ENCODE measurements at places on chromosomes 2 and 18.

DNA sequence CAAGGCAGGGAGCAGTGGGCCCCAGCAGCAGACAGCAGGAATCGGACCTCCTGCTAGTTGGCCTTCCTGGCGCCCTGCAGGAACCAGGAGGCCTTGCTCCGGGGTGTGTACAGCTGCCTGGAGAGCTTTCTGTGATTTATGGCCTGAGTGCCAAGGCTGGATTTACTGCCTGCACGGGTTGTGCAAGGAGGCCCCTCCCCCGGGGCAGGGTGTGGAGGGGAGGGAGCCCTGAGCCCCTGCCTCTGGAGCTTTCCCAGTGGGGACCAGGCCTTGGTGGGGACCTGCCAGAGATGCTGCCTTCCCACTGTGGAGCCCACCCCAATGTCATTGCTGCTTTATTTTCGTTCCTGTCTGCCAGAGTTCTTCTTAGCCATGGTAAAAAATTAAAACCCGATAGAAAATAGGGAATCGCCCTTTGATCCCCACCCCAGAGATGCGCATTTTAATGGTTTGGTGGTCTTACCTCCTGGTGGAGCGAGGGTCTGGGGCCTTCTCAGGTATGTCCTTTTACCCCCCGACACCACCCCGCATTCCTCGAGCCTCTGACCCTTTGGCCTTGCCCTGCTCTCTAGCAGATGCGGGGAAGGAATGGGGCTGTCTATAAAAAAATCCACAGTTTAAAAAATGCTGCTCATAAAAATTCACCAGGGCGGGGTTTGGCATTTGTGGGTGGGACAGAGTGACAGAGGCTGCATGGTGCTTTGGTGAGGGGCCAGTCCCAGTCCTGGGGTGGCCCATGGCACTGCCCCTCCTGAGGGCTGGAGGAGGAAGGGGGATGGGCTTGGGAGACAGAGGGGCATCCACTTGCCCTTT, 6.9 kb upstream of the RALB start:
- DNase-seq, result peak; percentile 46

- DNase-seq, result no peak
Measured at GRCh38 chr2:138777996-138778395, 2.2 kb downstream of the NXPH2 start.

- DNase-seq, result no peak
Measured at GRCh38 chr2:29047083-29047845, 27.1 kb downstream of the PCARE start.

DNA sequence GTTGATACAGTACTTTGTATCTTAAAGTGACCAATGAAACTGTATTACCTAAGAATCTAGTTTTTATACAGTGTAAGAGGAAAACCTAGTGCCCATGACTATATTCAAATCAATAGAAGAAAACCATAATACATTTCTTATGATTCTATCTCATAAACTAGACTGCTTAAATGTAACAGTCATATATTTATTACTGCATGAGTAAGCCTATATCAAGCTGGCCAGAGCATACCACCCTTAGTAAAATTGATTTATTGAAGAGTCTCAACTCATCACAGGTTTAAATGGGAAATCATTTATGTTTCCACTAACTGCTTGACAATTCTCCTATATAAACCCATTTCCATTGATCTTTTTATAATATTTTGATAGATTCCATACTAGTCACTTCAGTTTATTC, 1059.2 kb upstream of the LRRTM1 start:
- no peak for DNase-seq

GRCh38 chr18:31546476-31546875, 45.2 kb upstream of the TTR start:
- no peak for DNase-seq

DNA sequence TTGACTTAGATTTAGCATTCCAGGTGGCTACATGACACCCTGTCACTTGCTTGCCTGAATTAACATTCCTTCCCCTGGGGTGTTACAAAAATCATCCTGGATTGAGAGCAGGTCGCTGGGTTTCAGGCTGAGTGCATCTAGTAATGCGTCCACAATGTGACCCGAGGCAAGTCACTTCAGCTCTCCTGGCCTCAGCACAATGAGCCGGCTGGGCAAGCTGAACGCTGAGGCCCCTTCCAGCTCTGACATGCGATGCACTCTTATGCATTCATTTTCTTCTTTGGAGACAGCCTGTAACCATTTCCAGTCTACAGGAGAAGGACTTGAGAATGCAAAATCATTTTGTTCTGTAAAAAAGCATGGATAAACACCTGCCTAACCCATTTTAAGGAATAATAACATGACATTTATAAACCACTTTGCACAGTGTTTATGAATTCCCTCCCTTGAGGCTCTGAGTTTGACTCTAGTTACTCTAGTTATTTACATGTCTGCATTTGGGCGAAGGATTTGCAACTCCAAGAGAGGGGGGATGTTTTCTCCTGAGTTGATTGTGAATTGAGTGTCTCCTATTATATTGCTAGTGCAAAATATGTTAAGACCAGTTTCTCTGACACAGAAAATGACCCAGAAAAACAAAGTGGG, 63.0 kb upstream of the CPO start:
- DNase-seq, result no peak

- DNase-seq, result no peak
Measured at GRCh38 chr2:205543937-205544702, 138.2 kb upstream of the NRP2 start.

GRCh38 chr2:5686068-5686467, 6.1 kb upstream of the SOX11 start:
- DNase-seq, result no peak

- no peak for DNase-seq
Measured at GRCh38 chr18:56269958-56270357, 368.4 kb downstream of the TXNL1 start.

GRCh38 chr2:72148003-72148836, 558 bp upstream of the CYP26B1 start:
- DNase-seq, result no peak

DNA sequence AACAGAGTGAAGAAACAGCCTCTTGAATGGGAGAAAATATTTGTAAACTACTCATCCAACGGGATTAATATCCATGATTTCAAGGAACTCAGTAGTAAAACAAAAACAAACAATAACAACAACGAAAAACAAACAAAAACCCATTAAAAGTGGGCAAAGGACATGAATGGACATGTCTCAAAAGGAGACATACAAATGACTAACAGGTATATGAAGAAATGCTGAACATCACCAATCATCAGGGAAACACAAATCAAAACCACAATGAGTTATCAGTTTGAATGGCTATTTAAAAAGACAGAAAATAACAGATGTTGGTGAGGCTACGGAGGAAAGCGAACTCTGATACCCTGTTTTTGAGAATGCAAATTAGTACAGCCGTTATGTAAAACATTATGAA, 224.8 kb upstream of the NRXN1 start:
- no peak for DNase-seq

- DNase-seq, result no peak
Measured at GRCh38 chr2:74199871-74200305, 1.5 kb downstream of the MTHFD2 start.

DNA sequence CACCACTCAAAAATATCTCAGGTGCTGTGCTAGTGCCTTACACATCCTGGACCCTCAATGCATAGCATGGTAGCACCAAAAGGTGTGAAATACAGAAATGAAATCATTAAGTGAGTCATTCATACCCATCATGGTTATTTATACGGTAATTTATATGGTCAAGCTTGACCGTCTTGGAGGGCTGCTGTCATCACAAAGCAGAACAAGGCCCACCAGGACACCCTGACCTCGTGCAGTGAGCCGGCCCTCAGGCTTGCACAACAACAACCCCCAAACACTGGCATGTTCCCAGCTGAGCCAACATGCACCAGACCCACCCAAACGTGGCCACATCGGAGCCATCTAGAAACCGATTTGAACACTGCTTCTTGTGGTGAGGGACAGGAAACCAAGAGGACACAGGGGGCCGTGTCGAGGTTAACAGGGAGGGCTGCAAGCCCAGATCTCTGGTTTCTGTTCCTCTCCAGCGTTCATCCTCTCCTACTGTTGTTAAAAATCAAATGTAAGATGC, 378.5 kb upstream of the ID2 start:
- no peak for DNase-seq

DNA sequence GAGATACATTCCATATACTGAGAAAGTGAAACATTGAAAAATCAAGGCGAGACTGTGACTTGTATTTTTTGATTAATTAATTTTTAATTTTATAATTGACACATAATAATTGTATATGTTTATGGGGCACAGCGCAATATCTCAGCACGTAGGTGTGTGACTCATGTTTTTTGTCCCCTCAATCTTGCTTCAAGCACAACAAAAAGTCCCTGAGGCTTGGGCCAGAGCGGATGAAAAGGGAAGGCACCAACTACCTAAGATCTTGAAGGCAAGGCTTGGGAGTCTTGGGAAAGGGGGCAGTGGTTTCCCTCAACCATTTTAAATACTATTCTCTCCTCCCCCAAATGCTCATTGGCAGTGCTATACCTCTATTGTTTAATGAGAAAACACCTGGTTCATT, 9.9 kb downstream of the SGPP2 start:
- DNase-seq, result no peak

DNA sequence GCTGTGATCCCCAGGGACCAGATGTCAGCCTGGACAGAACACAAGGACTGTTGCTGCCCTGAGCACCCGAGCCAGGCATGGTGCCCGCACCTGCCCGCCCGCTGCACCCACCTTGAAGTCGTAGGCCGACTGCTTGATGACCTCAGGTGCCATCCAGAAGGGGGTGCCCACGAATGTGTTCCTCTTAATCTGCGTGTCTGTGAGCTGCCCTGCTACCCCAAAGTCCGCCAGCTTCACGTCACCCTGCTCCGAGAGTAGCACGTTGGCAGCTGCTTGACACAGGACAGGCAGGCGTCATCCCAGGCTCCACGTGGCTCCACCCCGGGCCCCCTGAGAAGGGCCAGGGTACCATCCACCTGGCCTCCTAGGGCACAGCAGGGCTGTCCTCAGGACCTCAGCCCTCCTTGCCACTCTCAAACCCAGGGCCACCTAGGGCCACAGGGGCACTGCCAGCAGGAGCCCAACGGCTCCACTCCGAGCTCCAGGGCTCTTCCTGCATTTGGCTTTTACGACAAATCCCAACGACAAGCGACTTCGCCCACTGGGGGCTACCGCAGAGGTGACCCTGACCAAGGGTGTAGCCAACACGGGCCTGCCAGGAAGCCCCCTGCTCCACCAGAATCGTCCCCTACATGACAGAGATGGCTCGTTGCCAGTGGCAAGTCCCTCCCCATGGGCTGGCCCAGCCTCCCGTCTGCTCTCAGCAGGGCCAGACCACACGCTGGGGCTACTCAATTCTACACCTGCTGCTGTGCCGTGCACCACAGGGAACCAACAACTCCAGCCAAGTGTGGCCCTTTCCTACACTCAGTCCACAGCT, 9.0 kb downstream of the STK25 start:
- peak; percentile 32 for DNase-seq

GRCh38 chr2:42246562-42246961, 77.4 kb downstream of the EML4 start:
- DNase-seq, result no peak

GRCh38 chr2:121182520-121182919, 102.5 kb downstream of the TFCP2L1 start:
- DNase-seq, result no peak

- no peak for DNase-seq
Measured at GRCh38 chr18:11733031-11733430, 44.0 kb downstream of the GNAL start.

DNA sequence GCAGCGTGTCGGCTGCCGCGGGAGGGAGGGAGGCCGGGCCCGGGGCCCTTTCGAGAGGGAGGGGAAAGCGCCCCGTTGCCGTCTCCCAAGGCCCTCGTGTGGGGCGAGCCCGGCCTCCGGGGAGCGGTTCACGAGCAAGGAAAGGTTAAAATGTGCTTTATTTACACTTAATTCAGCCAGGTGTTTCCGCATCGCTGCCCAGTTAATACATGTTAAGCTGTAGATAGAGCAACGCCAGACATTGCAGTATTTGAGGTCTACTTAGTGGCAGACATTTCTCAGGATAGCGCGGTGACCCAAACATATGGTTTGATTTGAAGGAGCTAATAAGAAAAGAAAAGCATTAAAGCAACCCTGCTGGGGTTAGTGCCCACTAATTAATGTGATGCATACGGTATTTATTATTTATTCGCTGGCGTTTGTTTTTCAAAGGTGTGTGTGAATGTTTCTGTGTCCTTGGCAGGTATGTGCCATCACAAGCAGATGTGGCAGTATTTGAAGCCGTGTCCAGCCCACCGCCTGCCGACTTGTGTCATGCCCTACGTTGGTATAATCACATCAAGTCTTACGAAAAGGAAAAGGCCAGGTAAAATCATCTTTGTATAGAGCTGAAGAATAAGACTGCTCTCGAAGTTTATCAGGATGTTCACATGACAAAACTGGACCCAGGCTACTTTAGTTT, 571 bp downstream of the EEF1B2 start:
- no peak for DNase-seq

DNA sequence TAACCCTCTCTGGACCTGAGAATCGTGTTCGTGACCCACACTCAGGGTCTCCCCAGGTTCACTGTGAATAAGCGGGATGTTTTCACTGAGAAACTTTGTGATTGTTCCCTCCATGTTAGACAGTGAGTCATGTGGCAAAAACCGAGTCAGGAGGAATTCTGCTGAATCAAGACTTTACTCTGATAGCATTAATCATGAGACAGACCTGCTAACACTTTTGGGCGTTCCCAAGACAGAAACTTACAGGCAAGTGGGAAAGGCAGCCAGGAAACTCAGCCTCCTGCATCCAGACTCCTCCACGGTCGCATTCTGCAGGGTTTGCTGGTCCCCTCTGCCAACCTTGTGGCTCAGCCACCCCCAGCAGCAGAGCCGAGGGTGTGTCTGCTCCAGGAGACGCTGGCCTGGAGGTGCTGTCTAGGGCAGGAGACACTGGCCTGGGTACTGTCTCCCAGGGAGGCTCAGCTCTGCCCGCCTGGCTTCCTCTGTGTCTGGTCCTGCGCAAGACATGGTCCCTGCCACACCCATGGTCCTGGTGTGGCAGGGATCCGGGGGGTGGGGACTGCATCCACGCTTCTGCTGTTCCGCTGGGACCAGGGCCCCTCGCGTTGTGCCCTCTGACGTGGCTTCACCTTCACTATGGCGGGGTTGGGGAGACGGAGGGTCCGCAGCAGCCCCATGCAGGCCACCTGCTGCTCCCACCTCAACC, 177.4 kb downstream of the TWIST2 start:
- DNase-seq, result no peak

- DNase-seq, result no peak
Measured at GRCh38 chr2:110929528-110929927, 191.2 kb upstream of the BCL2L11 start.

GRCh38 chr2:162934191-162934590, 95.6 kb upstream of the KCNH7 start:
- DNase-seq, result no peak

GRCh38 chr2:167783261-167784083, 463.9 kb downstream of the STK39 start:
- no peak for DNase-seq

- DNase-seq, result no peak
Measured at GRCh38 chr2:233270366-233270765, 18.9 kb downstream of the ATG16L1 start.

DNA sequence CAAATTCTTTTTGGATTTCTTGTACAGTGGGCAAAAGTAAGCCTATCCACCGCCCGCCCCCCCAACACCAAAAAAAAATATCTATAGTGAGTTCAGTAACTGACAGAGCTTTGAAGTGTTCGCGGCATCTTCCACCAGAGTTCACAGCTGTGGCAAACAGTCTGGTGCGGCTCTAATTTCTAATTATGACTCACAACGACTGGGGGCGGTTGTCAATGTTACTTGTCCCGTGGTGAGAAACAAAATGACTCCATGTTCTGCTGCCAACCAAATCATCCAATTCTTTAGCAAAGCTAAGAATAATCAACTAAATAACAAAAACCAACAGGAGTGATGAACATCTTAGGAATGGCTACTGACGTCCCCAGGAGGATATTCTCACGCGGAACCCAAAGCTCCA, 392.5 kb upstream of the SALL3 start:
- DNase-seq, result no peak

All from NCI-H2081 treated with DMSO at 0.1 percent for 48 hours (cell line).